NCI-H2081 (cell line): ENCODE measurements at places on chromosomes 7 and 10.

DNA sequence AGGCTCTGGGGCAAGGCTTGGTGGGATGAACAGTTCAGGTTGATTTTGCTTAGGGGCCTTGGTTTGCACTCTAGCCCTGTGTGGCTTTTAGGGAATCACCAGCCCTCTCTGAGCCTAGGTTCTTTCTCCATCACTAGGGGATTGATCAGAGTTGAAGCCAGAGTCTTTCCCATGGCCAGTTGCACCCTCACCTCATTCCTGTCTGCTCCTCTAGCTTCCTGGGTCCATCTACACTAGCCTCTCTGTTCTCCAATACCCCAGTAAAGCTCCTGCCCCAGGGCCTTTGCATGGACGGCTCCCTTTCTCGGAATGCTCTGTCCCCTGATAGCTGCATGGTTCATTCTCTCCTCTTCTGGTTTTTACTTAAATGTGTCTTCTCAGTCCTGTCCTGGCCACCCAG lies 40.4 kb downstream of the SORCS3 start:
- no peak for DNase-seq

GRCh38 chr10:132711613-132712121 lies 74.3 kb downstream of the NKX6-2 start:
- no peak for DNase-seq

- no peak for DNase-seq
Observed at GRCh38 chr7:127221731-127222130, 31.0 kb downstream of the GRM8 start.

DNA sequence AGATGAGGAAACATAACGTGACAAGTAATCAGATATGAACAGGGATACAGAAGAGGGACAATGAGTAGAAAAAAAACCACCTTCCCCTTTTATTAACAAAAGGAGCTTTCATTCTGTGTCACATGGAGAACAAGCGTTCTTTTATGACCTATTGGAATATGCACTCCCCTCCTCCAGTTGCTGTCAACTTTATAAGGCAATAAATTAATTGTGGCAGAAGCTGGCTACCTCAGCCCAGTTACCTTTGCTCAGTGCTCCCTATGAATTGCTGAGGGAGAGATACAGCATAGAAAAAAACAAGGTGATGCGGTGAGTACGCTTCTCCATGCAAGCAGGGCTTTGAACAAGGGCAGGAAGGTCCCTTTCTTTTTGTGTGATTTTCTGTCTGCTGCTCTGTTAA lies at the start of gene MGAM2:
TSS of gene MGAM2 (plus strand) at position 220 of the 400 bp plus-strand sequence. CDS start 5,156 bp downstream, outside the sequence.
- DNase-seq: no peak

- no peak for DNase-seq
Observed at GRCh38 chr10:131808370-131808930, 92.4 kb upstream of the PPP2R2D start.

- no peak for DNase-seq
Observed at GRCh38 chr7:25122373-25122772, 2.7 kb downstream of the CYCS start.

GRCh38 chr7:94149789-94150545 lies 145.8 kb upstream of the BET1 start:
- no peak for DNase-seq

- no peak for DNase-seq
Observed at GRCh38 chr7:6578114-6579084, 1.1 kb downstream of the ZDHHC4 start.

GRCh38 chr10:61837755-61838171 lies 63.7 kb upstream of the ARID5B start:
- no peak for DNase-seq
